ENCODE measurements at places on chromosomes 6 and 20. TPM values are rescaled to one million over a fixed set of nuclear protein-coding genes. Genes with fewer than 3 reads are reported as not detected.

The SNPH gene
- 2.9 TPM for total RNA-seq

The RIPPLY2 gene
- total RNA-seq = not detected

The CITED2 gene
- 45.1 TPM for total RNA-seq

The PPIL6 gene
- total RNA-seq = 0.09 TPM

The FILIP1 gene
- total RNA-seq = not detected

The GMPR gene
- total RNA-seq = 1.4 TPM

The SLA2 gene
- 48.7 TPM for total RNA-seq

The ADGRF4 gene
- total RNA-seq = not detected

The SYNDIG1 gene
- total RNA-seq = not detected

The HUS1B gene
- 0.87 TPM for total RNA-seq

The HTR1B gene
- total RNA-seq = not detected

The PLEKHG1 gene
- 8.2 TPM for total RNA-seq

The CPNE5 gene
- total RNA-seq = 1.1 TPM

The TCF15 gene
- total RNA-seq = not detected

All from activated CD4-positive, alpha-beta T cell treated with anti-CD3 and anti-CD28 coated beads for 36 hours (primary cell).